ENCODE measurements at places on chromosomes 3 and 15.

DNA sequence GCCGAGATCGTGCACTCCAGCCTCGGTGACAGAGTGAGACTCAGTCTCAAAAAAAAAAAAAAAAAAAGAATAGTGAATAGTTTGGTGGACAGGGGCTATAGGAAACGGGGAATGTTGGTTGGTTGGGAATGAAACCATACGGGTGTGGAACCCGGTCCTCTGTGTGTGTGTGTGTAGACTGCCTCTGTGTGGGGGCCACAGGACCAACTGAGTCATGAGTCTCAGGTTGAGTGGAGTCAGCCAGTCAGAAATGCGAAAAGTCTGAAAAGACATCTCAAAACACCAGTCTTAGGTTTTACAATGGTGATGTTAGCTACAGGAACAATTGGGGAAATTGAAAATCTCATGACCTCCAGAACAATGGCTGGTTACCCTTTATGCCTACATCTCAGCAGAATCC is 44.5 kb downstream of the ZDHHC19 start:
- DNase-seq = no peak

GRCh38 chr3:136893848-136894443 is 31.9 kb downstream of the NCK1 start:
- no peak for DNase-seq

DNA sequence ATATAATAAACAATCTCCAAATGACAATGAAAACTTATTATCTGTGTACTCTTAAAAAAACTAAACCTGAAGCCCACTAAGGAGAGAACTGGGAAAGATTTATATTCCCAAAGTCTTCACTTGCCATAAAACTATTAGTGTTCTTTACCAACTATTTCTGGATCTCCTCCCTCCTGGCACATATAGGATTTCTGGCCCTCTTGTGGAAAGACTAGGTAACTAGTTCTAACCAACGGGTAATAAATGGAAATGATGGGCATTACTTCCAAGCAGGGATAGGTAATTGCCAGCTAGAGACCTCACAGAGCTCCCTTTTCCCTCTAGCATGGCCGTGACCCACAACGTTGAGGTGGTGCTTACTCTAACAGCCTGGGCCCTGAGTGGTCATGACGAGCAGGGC is 110.1 kb downstream of the DNAH12 start:
- DNase-seq = no peak

DNA sequence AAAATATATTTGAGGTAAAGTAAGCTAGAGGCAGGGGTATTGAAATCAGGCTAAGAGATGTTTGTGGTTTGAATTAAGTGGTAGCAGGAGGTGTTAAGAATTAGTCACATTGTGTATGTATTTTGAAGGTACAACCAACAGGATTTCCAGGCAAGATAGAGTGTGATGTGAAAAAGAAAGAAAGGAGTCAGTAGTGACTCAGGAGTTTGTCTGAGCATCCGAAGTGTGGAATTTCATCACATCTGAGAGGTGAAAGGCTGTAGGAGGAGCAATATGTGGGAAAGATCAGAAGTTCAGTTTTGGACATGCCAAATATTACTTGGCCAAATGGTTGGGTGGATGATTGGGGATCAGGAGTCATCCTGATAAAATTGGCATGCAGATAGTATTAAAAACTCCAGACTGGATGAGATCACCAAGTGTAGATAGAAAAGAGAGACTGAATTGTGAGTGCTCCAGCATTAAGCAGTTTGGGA is 32.1 kb upstream of the EBLN2 start:
- no peak for DNase-seq

DNA sequence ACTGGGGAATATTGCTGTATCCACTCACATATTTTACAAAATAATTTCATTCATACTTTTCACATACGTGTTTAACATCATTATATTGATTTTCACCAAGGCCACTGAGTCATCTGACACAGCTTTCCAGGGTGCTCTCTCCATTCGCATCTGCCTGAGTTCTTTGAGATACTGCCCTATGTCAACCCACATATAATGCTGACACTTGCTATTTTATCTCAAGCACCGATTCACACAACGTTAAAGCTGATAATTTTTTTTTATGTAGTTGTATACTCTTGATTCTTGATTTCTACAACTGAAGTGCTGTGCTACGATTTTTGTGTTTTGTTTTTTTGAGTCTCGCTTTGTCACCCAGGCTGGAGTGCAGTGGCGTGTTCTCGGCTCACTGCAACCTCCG is 249.8 kb upstream of the CDIN1 start:
- DNase-seq = no peak

DNA sequence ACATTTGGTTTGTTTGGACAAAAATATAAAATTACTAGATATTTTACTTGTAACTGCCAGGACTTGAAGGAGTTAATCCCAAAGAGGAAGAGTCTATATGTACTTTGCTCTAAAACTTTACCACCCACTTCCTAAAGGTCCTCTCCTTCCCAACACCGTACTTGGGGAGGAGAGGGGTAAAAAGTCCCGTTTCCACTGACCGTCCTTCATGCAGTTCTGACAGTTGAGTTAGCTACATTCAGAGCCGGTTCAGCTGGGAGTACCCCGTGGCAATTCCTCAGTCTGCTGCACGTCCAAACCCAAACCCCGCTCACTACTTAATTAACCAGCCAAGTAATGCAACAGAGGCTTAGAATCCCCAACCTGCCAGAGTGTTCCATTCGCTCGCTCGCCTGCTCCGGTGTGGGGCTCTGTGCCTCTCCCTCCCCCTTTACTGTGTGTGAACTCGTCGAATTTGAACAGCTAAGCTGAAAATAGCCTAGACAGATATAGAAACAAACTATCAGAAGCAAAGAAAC is 519.7 kb downstream of the FOXP1 start:
- peak; percentile 59 for DNase-seq

DNA sequence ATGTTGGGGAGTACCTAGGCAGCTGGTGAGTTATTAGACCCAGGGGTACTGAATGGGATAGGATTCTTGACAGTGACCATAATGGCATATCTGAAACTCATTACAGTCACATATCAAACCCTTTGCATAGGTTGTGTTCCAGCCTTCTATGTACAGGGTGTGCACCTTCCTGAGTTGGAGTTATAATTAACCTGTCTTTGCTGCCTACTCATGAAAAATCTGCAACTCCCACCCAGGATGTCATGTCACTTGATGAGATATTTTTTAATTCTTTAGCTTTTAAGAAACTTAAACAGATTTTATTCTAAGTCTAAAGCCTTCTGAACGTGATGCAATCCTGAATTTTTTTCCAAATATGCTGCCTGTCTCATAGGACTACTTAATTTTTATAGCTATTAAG is 21.1 kb upstream of the ADGRG7 start:
- DNase-seq = no peak

- DNase-seq = peak; percentile 32
These were observed 13.2 kb upstream of the ADPGK start for GRCh38 chr15:72796515-72797337.

GRCh38 chr3:184177767-184178306 is 3.2 kb downstream of the AP2M1 start:
- DNase-seq = no peak

DNA sequence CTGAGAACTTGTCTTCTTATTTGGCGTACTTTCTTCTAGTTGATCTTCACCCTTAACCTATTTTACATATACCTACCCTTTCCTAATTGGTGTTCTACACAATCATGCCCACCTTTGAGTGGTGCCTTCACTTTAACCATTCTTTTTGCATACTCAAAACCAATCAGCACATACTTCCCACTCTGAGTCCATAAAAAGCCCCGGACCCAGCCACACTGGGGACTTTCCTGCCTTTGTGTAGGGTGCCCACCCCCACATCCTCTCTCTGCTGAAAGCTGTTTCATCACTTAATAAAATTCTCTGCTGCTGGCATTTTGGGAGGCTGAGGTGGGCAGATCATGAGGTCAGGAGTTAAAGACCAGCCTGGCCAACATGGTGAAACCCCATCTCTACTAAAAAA is 15.9 kb upstream of the CHST2 start:
- no peak for DNase-seq

Data from stimulated activated CD4-positive, alpha-beta T cell treated with anti-CD3 and anti-CD28 coated beads, TNF-alpha, amount 100 ng/mL, for 24 hours (primary cell).